ENCODE measurements at places on chromosomes 5 and 9.

DNA sequence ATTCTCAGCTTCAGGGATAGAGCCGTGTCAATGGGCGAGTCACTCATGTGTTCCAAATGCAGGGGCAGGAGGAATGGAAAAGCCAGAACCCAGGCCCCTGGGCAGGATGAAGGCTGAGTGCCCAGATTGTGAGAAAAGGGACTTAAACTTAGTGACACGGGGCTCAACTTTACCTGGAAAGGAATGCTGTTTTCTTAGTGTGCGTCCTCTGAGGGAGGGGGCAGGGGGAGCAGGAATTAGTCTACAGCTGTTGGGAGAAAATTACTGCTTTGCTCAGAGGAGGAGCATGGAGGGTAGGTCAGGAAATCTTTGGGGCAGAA is 14.6 kb downstream of the HK3 start:
- H3K27ac ChIP-seq = no peak overlapping the region
- no peaks in the 10 kb centered on the region for H3K4me1 ChIP-seq
- no peak overlapping the region for H3K4me3 ChIP-seq
- no peaks in the 10 kb centered on the region for H3K36me3 ChIP-seq

- H3K27ac ChIP-seq = no peak overlapping the region
- DNase-seq = no peak
- peaks cover 8% of the 10 kb centered on the region for H3K4me1 ChIP-seq
Measured at GRCh38 chr9:37986771-37987258, 82.2 kb downstream of the SHB start.

DNA sequence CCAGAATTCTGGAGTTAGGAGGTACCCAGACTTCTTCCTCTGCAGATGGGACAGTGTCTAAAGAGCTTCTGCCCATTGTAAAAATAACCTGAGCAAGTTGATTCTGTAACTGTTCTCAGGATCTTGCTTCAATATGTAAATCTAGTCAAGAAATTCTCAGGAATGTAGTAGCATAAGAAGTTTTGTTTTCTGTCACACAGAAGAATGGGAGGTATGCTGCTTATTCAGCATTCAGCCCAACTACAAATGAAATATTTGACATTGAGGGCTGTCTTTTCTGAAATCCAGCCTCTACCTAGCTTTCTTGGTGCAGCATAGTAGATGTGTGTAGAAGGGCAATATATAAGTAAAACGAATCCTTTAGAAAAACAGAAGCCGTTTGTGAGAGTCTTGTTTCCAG is 13.8 kb downstream of the MACIR start:
- H3K36me3 ChIP-seq = peaks cover 7% of the 10 kb centered on the region
- no peak overlapping the region for H3K4me3 ChIP-seq
- no peak overlapping the region for H3K27ac ChIP-seq

GRCh38 chr5:151685749-151686673 is 704 bp downstream of the SPARC start:
- peaks cover 45% of the 10 kb centered on the region for H3K4me1 ChIP-seq
- DNase-seq = peak; percentile 51
- peak overlapping the region; percentile 89 for H3K4me3 ChIP-seq
- H3K27ac ChIP-seq = peak overlapping the region; percentile 84
- no peaks in the 10 kb centered on the region for H3K27me3 ChIP-seq

DNA sequence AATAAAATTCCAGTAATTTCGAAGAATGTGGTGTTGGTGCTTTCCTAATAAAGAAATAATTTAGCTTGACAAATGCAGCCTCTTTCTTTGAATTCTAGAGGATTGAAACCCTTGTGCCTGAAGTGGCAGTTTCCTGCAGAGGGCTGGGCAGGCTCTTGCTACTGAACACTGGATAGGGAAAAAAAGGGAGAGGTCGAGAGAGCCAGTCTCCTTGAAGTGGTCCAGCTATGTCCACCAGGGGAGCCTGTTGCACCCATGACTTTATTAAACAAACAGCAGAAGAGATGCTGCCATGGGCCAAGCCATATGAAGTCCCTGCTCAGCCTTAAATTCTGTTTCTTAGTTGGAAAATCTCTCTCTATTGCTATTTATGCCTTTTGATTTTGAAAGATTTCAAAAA is 178.4 kb downstream of the SMARCA2 start:
- no peaks in the 10 kb centered on the region for H3K27me3 ChIP-seq
- no peak overlapping the region for H3K4me3 ChIP-seq
- no peak overlapping the region for H3K27ac ChIP-seq
- no peak for DNase-seq
- no peaks in the 10 kb centered on the region for H3K4me1 ChIP-seq

- H3K27me3 ChIP-seq = no peaks in the 10 kb centered on the region
- H3K4me1 ChIP-seq = peaks cover 17% of the 10 kb centered on the region
- no peak overlapping the region for H3K4me3 ChIP-seq
- peak overlapping the region; percentile 62 for H3K27ac ChIP-seq
- DNase-seq = peak; percentile 21
Measured at GRCh38 chr5:67214707-67215447, 18.3 kb upstream of the CD180 start.

DNA sequence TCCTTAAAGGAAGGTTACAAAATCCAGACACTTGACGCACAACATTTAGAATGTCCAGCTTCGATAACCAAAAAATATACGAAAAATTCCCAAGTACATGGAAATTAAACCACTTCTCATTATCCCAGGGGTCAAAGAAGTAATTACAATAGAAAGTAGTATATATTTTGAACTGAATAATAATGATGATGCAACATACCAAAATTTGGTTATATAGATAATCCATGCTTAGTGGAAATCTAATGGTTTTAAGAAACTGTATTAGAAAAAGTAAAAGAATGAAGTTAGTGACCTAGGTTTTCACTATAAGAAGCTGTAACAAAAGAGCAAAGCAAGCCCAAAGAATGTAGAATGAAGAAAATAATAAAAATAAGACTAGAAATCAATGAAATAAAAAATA is 204.0 kb upstream of the PUM3 start:
- no peaks in the 10 kb centered on the region for H3K27me3 ChIP-seq
- no peaks in the 10 kb centered on the region for H3K36me3 ChIP-seq
- no peaks in the 10 kb centered on the region for H3K4me1 ChIP-seq
- H3K27ac ChIP-seq = no peak overlapping the region

DNA sequence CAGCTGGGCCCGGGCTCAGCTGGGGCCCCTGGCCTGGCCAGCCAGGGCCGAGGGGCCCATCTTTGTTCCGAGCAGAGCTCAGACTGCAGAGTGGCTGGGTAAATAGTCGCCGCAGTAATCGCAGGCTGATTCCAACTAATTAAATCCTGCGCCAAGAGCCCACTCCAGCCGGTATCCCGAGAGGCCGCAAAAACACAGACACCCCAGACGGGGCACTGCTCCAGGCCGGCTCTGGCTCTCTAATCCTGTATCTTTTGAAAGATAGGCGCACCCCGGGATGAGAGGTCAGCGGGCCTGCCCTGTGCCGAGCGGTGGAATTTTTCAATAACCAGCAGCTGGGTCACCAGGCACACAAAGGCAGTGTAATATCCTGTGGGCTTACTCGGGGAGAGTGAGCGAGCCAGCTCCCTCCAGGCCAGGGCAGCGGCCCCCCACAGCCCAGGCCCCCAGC is 57.7 kb downstream of the LMX1B start:
- no peak for DNase-seq
- no peaks in the 10 kb centered on the region for H3K36me3 ChIP-seq
- H3K4me3 ChIP-seq = no peak overlapping the region

DNA sequence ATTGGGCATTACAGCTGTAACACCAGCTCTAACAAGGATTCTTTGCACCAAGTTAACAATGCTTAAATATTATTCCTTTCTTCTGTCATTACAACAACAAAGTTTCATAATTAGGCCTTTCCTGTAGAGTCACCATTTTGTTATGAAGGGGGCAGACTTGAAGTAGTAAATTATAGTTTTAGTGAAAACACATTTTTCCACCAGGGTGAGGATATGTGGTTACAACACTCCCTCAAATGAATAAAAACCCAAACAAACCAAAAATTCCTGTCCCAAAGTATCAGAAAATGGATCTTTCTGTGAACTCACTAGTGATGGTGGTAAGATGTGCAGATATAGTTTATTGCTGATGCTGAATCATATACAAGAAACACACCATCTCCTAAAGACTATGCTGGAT is 250.5 kb upstream of the TUT7 start:
- no peaks in the 10 kb centered on the region for H3K36me3 ChIP-seq
- H3K27ac ChIP-seq = no peak overlapping the region
- DNase-seq = no peak
- no peaks in the 10 kb centered on the region for H3K4me1 ChIP-seq
- H3K27me3 ChIP-seq = no peaks in the 10 kb centered on the region

- no peak overlapping the region for H3K27ac ChIP-seq
- H3K4me1 ChIP-seq = peaks cover 10% of the 10 kb centered on the region
- H3K27me3 ChIP-seq = no peaks in the 10 kb centered on the region
- H3K4me3 ChIP-seq = no peak overlapping the region
- DNase-seq = peak; percentile 87
- no peaks in the 10 kb centered on the region for H3K36me3 ChIP-seq
Measured at GRCh38 chr9:122810306-122810946, 10.5 kb downstream of the OR1K1 start.

GRCh38 chr5:109769597-109770291 is 80.0 kb downstream of the MAN2A1 start:
- peak; percentile 9 for DNase-seq
- no peaks in the 10 kb centered on the region for H3K27me3 ChIP-seq
- H3K4me3 ChIP-seq = no peak overlapping the region
- no peak overlapping the region for H3K27ac ChIP-seq

DNA sequence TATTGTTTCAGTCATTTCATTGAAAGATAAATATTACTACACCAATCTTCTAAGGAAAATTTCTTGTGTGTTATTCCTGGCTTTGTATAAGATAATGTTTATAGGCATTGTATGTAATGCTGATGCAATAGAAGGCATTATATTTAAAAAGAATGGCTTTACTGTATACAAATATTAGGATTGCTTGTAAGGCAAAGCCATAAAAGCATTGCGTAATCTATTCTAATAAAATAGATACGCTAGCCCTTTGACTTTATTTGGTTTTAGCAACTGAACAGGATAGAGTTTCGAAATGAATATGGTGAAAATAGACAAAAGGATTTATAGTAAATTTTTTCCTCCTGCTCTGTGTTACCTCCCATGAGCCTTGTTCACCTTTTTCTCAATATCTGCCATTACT is 5.5 kb upstream of the LYSMD3 start:
- peaks cover 4% of the 10 kb centered on the region for H3K4me1 ChIP-seq
- H3K36me3 ChIP-seq = no peaks in the 10 kb centered on the region
- H3K27ac ChIP-seq = no peak overlapping the region
- H3K27me3 ChIP-seq = peaks cover 12% of the 10 kb centered on the region

GRCh38 chr9:99870126-99870525 is 36.3 kb upstream of the STX17 start:
- H3K4me1 ChIP-seq = no peaks in the 10 kb centered on the region
- no peak for DNase-seq
- H3K36me3 ChIP-seq = no peaks in the 10 kb centered on the region
- no peak overlapping the region for H3K27ac ChIP-seq

DNA sequence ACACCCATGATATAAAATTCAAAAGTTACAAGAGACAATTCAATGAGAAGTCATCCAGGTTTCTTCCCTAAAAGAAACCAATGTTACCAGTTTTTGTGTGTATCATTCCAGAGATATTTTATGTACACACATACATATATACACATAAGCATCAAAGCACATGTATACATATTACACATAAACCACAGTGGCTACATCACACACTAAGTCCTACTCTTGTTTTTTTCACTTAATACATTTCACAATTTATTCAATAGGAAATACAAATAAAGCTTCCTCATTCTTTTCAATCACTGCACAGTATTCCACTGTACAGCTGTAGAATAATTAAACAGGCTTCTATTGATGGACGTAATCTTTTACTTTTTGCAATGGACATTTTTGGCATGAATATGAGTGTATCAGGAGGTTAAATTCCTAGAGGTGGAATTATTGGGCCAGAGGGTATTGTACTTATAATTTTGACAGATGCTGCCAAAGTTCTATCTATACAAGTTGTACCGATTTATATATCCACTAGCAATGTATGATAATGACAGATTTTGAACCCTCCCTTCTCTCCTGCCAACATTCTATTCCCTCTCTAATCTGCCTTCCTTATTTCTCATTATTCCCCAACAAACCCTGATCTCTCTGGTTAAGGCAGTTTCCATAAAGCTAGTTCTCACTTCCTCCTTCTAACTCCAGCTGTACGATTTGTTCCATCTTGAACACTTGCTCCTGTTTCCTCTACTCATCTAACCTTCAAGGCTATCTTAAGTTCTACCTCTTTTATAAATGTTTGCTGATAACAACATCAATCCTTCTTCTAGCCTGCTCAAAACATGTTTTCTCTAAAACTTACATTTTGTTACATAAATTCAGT is 35.2 kb downstream of the MRPS27 start:
- DNase-seq = no peak
- H3K36me3 ChIP-seq = no peaks in the 10 kb centered on the region
- peaks cover 18% of the 10 kb centered on the region for H3K4me1 ChIP-seq
- H3K27ac ChIP-seq = no peak overlapping the region

- no peak overlapping the region for H3K27ac ChIP-seq
- no peaks in the 10 kb centered on the region for H3K27me3 ChIP-seq
- H3K36me3 ChIP-seq = peaks cover 43% of the 10 kb centered on the region
- DNase-seq = no peak
Measured at GRCh38 chr9:124332361-124333202, 74.8 kb downstream of the NEK6 start.

DNA sequence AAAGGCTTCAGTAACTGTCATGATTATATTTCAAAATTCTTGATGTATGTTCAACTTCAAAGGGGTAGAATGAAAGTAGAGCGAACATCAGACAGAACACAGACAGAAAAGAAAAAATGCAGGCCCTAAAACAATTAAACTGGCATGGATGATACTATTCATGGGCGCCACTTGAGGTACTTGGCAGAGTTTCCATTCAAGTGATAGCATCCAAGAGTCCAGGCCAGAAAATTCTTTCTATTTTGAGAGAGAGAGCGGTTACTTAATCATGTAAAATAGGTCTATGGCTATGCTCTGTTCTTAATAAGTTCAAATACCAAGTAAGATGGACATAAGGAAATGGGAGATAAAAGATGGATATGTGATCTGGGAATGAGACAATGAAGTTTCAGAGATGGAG is 21.4 kb upstream of the PRR16 start:
- peaks cover 23% of the 10 kb centered on the region for H3K4me1 ChIP-seq
- no peaks in the 10 kb centered on the region for H3K36me3 ChIP-seq
- no peak overlapping the region for H3K27ac ChIP-seq
- DNase-seq = no peak
- no peaks in the 10 kb centered on the region for H3K27me3 ChIP-seq

- no peaks in the 10 kb centered on the region for H3K36me3 ChIP-seq
- H3K27me3 ChIP-seq = peaks cover 22% of the 10 kb centered on the region
- no peak overlapping the region for H3K27ac ChIP-seq
- peak; percentile 85 for DNase-seq
Measured at GRCh38 chr5:135977375-135977928, 22.7 kb upstream of the LECT2 start.

DNA sequence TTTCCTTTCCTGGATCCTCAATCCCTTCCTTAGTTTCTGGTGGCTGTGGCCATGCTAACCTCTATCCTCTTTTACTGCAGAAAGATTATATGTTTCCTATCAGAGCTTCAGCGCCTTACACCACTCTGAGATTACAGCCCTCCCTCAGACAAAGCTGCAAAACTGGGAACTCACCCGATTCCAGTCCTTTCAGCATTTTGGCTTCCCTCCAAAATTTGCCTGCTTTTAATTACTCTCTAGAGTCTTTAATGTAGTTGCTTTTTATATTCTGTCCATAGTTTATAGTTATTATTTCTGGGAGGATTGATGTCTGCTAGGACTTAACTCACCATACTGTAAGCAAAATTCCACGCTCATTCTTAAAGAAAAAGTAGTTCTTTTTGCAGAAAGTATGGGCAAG is 110.2 kb downstream of the NSG2 start:
- no peak for DNase-seq
- no peaks in the 10 kb centered on the region for H3K36me3 ChIP-seq
- H3K27me3 ChIP-seq = no peaks in the 10 kb centered on the region
- no peak overlapping the region for H3K27ac ChIP-seq
- no peaks in the 10 kb centered on the region for H3K4me1 ChIP-seq
- H3K4me3 ChIP-seq = no peak overlapping the region

Measured in endothelial cell of umbilical vein (primary cell).